Upper lobe of left lung (tissue), 6 donors: ENCODE measurements at places on chromosomes 11 and 22. TPM values are rescaled to one million over a fixed set of nuclear protein-coding genes. Genes with fewer than 3 reads are reported as not detected.
A peak's percentile ranks its signal among the peaks of the same experiment; 100 is the strongest.

The SHISAL1 gene
- not detected for total RNA-seq

GRCh38 chr11:122882189-122882856 lies at the start of gene JHY:
Gene JHY, plus strand, starts transcription at chr11:122882759. Its CDS starts 3,091 bp downstream, at chr11:122885850.
- no peak for DNase-seq

The HYLS1 gene
- 6.3 TPM for total RNA-seq

GRCh38 chr11:4118107-4118506 lies 23.5 kb downstream of the RRM1 start:
- DNase-seq, result no peak

DNA sequence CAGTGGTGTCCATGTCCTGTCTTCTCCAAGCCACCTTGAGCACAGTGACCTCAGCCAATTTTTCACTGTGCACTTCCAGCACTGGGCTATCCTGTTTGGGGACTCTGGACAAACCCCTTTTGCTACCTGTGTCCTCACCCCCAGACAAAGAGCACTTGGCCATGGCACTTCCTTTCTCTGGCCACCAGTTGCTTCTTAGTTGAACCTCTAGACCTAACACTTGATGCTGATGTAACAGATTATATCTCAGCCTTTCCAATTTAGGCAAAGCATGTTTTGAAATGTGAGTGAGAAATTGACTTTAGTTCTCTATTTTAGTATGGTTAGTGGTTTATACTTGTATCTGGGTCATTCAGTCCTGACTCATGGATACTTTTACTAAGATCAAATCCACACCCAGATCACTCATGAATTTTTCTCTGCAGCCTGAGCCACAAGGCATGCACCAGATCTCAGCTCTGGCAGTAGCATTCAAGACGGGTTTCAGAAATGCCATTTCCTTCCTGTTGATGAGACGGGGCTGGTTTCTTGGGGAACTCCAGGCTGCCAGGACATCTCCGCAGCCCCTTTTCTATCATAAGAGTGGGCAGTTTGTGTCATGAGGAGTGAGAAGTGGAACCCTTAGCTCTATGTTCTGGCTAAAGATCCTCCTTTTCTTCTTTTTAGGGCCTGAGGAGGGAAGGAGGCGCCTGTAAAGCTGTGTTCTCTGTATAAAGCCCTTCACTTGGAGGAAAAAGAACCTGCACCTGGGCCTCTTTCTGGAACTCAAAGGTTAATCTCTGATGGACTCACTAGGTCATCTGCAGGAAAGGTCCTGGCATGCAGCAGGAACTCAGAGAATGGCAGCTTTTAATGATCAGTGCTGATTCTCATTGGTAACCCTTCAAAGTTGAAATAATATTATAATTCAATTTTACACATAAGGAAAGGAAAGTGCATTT lies 185.6 kb upstream of the TENM4 start:
- DNase-seq, result no peak

DNA sequence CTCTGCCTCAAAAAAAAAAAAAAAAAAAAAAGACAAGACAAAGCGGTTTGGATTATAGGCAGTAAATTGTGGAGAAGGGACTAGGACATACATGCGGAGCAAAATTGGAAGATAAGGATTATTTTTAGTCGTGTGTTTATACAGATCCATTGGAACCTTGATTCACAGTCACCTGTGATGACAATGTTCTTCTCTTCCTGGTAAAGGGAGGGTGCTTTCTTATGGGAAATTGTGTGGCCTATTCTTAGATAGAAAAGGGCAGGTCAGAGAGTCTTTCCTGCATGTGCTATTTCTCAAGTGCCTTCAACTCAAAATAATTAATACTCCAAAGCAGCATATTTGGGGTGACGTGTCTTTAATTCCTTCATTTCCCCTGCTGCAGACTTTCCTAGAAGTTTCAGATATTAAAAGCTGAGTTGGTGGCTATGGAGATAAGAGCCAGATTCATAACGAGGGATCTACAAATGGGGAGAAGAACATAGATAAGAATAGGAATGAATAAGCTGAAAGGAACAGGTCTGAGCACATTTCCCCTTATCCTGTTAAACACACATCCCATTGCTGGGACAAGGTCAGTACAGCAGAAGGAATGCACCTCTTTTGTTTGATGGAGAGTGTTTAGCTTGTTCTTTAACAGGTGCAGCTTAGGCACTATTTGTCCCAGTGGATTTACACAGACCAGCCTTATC lies 22.5 kb downstream of the GSTT2B start:
- DNase-seq, result no peak

The THY1 gene
- total RNA-seq, result not detected

The ADM2 gene
- total RNA-seq, result 0.33 TPM

DNA sequence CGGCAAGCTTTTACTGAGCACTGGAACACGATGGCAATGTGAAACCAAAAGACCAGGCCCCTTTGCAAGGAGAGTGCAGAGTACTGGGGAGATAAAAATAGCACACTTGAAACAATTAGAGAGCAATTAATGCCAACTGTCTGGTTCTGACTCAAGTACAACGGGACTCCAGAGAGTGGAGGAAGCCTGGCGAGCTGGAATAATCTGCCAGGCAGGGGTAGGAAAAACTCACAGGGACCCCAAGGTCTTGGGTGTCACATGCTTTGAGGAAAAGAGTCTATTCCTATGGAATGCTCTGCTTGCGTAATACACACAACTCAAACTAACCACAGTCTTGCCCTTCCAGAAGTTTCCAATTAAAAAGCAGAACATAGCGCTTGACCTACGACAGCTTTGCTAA lies 113.0 kb upstream of the CLMP start:
- no peak for DNase-seq

- DNase-seq, result no peak
Observed at GRCh38 chr11:62974848-62975522, 9.8 kb downstream of the SLC22A6 start.

DNA sequence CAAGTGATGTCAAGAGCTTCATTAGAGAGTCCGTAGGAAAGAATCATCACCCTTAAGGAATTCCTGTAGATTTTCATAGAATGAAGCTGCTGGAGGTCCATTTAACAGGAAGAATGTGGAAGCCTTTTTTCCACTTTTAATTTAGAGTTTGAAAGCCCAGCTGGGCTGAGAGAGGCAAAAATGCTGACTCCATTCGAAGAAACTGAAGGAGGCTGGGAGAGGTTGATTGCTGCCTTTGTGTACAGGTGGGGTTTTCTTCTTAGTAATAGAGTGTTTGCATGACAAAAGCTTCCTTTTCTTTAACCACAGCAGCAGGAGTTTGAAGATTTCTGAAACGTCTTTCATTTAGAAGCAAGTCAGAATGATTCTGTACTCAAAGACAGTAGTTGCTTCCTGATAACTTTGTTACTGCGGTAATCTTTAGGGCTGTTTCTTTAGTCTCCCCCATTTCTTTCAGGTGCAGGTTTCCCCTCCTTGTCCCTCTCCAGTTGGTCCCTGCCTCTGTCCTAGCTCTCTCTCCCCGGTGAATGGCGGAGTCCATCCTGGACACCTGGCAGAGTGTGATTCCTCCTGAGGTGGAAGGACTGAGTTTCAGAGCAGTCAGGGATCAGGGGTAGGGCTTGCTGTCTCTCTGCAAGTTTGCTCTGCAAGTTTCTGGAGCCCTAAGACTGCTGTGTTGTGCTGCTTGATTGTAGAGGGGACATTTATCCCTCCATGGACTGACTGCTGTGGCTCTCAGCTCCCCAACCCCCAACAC lies 166.2 kb downstream of the LDLRAD3 start:
- DNase-seq, result no peak

GRCh38 chr22:23054531-23055257 lies 15.6 kb upstream of the GNAZ start:
- DNase-seq, result no peak

The RAB36 gene
- 9.1 TPM for total RNA-seq

GRCh38 chr11:62728171-62728988 lies at the start of gene TTC9C:
Gene TTC9C, plus strand, starts transcription at chr11:62728486. Its CDS starts 363 bp downstream, at chr11:62728849.
- DNase-seq, result peak; percentile 92

DNA sequence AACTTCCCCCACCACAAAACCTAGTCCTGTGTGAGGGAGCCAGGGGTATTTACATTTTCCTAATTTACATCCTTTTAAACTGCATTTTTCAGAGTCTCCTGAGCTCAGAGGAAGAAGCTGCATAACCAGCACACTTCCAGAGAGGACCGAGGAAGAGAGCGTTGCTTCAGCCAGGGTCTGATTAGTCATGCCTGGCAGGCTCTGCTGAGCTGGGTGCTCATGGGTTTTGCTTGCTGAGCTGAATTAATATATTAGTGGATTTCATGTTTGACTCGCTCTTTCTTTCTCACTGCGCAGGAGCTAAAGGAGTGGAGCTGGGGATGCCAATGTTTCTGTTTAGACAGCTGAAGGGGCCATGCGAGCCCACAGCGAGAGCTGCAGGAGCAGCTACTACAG lies 539.3 kb upstream of the B3GAT1 start:
- no peak for DNase-seq

The RAG1 gene
- 2.1 TPM for total RNA-seq
